ENCODE measurements at places on chromosomes 16 and 17.
A peak's percentile ranks its signal among the peaks of the same experiment; 100 is the strongest.

- DNase-seq: no peak
Measured at GRCh38 chr17:2369551-2370210, 31.2 kb downstream of the MNT start.

DNA sequence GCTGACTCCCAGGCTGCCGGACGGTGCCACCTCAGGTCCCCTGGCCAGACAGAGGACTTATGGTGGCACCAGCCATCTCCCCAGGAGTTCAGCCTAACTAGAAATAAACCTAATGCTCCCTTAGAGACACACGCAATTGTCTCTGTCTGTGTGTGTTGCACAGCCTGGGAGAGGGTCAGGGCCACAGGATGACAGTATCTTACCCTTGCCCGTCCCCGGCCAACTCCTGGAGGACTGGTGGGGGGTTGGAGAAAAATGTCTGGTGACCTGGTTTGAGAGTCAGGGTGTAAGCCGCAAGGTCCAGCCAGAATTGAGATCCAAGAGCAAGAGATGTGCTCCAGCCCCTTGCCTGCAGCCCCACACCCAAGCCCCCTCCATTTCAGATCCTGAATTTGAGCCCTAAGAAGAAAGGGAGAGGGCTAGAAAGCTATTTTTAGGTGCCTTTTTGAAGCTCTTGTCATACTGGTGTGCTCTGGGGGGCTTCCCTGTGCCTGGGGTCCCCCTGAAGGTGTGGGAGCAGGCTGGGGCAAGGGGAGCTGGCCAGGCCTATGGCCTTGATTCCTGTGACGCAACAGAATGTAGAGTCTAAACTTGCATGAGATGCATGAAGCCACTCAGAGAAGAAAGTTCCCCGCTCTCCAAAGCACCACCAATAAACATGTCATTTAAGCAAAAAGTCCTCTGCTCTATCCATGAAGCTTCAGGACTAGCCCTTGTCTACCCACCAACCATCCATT is 12.9 kb downstream of the ZNF319 start:
- DNase-seq: no peak

DNA sequence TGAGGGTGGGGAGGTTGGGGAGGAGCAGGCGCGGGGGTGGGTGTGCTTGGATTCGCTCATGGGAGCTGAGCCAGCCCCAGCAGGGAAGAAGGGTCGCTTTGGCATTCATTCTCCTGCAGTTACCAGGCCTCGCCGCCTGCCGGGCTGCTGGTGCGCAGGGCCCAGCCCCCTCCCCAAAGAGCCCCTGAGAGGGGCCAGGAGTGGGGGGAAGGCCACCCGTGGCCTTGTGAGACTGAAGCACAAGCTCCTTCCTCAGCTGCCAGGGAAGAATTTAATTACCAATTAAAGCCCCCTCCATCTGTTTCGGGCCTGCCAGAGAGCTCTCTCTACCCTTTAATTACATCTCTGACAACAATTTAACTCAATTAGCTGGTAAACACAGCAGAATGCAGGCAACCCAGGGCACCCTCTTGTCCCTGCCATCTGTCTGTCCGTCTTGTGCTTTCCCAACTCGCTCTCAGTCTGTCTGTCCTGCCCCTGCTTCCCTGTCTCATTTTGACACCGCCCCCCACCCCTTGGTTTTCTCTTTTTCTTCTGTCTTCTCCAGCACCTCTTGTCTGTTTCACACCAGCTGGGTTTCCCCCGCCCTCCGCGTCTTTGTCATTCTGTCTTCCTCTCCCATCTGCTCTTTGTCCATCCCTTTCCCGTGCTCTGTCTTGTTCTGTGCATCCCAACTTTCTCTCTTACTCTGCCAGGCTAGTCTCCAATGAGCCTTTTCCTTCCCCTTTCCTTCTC is 32.7 kb downstream of the CDK5RAP3 start:
- DNase-seq: no peak

DNA sequence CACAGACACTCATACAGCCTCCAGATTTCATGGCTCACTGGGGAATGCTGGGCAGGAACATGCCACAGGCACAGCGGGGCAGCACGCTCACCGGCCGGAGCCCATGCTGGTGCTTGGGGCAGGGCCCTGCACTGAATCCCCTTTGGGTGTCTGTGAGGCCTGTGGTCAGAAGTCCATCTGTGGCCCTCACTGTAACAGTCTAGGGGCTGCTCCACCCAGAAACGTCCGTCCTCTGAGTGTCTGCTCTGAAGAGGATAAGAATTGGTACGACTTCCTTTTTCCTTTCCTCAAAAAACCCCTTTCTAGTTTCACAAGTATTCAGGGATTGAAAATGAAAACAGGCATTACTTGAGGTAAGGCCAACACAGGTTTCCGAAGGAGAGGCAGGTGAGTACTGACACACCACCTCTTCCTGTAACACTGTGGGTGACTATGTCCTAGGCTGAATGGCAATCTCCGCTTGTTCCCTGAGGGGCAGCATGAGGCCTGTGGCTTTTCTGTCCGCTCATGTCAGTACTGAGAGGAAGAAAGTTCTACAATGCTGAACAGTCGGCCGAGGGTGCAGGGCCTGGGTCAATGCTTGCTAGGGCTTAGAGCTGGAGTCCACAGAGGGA is 42.5 kb downstream of the TMEM11 start:
- no peak for DNase-seq

- DNase-seq: no peak
Measured at GRCh38 chr17:32516450-32516849, 29.7 kb downstream of the CDK5R1 start.

GRCh38 chr17:13398091-13398490 is 203.6 kb downstream of the HS3ST3A1 start:
- no peak for DNase-seq

DNA sequence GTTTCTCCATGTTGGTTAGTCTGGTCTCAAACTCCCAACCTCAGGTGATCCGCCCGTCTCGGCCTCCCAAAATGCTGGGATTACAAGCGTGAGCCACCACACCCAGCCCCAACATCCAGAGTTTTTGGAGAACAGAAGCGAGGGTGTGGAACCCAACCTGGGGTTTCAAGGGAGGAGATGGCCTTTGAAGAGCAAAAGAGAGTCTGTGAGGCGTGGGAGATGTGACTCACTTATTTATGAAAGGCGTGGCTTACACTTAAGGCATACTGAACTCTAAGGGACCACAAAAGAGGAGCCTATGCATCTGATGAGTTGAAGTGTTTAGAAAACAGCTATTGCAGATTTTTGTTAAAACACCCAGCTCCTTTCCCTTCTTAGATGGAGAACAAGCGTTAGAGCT is 18.9 kb downstream of the ARSG start:
- peak; percentile 20 for DNase-seq

DNA sequence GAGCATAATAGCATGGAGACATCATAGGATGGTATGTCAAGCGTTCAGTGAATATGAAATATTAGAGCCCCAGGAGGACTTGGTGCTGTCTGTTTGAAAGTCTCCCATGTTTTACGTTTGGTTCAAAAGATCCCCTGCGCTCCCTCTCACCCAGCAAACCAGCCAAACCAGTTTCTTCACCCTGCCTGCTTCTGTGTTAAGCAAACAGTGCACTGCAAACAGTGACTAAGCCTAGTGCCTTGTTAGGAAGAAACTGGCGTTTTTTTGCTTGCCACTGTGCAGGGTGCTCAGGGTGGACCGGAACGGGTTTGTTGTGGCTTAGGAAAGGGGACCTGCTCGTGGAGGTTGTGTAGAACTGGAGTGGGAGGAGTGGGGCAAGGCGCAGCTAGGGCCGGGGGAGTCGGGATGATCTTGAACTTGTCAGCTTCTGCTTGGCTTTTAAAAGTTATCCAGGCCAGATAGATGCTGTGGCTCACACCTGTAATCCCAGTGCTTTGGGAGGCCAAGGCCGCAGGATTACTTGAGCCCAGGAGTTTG is 7.7 kb downstream of the CDH1 start:
- DNase-seq: no peak

- no peak for DNase-seq
Measured at GRCh38 chr17:49969134-49969759, at the start of gene DLX4. DLX4 (plus strand) TSS chr17:49969190; CDS start chr17:49969469, 279 bp downstream.

DNA sequence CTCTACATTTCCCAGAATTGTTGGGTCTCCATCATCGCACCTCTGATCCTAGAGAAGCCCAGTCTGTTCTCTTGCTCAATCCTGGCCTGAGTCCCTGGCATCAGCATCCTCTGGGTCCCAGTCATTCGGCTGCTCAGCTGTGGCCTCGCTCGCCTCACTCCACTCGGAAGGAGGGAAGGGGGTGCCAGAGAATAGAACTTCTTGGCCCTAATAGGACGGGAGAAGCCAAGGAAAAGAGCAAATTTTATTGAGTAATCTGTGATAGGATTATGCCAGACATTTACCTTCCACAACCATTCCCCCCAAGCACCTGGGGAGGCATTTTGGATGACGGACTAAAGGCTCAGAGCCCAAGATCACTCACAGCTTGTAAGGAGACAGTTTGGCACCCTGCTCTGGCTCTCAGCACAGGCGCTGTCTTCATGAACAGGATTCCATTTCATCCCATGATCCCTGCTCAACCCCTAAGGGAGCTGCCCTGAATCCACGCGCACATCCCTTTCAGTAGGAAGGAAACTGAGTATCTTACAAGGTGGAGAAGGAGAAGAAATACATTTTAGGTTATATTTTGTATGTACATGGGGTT is 498 bp upstream of the CLEC10A start:
- no peak for DNase-seq

GRCh38 chr17:73747221-73748002 is 103.2 kb upstream of the SDK2 start:
- DNase-seq: no peak

- no peak for DNase-seq
Measured at GRCh38 chr16:12390644-12391043, 413.0 kb downstream of the CPPED1 start.

GRCh38 chr16:1325673-1326371 is 7.6 kb upstream of the BAIAP3 start:
- DNase-seq: no peak

GRCh38 chr16:50599494-50599893 is 51.3 kb downstream of the NKD1 start:
- no peak for DNase-seq
